ENCODE measurements at places on chromosomes 12 and 14.

DNA sequence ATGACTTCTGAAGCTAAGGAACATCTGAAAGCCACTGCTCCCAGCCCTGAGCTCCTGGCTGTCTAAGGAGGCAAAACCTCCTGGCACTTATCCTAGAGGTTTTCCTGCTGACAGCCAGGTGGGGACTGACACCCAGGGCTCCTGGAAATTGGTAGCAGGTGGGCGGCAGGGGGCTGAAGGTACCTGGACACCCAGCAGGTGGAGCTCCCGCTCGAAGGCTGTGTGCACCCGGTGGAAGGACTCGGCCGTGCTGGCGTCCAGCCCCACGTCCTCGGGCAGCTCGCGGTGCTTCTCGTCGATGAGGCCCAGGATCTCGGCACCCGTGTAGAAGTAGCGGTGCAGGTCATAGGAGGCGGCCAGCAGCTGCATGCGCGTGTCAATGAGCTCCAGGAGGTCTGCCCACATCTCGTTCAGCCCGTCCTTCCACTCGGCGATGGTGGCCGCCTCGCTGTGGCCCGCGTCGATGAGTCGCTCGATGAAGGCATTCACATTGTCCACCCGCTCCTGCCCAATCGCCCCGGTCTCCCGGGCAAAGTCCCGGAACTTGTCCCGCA is 68.2 kb downstream of the PLEKHG3 start:
- no peak for DNase-seq

GRCh38 chr14:68544081-68544892 is 248.6 kb downstream of the ZFP36L1 start:
- no peak for DNase-seq

GRCh38 chr14:63164108-63164683 is 40.0 kb upstream of the RHOJ start:
- no peak for DNase-seq

GRCh38 chr14:67370830-67371229 is 10.7 kb downstream of the EIF2S1 start:
- no peak for DNase-seq

- DNase-seq = no peak
These were observed 113.7 kb downstream of the DUSP6 start for GRCh38 chr12:89238593-89238992.

GRCh38 chr12:76024102-76024781 is 7.3 kb downstream of the PHLDA1 start:
- DNase-seq = no peak

DNA sequence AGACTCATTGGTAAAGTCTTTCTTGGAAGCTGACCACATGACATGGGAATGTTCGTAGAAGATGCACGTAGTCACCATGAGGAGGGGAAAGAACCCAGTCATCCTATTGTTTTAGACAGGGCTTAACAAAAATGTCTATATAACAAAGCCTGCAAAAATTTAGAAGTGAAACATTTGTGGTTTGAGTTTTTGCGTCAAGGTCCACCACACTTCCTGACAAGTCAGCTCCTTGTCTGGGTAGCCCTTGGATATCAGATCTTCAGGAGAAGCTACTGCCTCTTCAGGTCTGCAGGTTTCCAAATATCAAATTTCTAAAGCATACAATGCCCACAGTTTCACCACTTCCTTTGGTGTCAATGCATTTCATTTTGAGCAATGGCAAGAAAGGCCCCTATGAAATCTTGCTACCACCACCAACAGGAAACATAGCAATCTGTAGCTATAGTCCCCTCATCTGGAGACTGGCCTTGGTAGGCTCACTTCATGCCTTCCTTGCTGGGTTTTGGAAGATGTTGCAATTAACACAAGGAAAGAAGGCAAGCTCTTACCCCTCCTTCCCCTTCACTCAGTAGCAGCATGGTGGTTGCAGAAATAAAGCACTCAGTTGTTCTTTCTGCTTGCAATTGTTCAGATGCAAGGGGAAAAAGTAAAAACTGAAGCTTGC is 235.2 kb downstream of the PCNX1 start:
- peak; percentile 39 for DNase-seq

DNA sequence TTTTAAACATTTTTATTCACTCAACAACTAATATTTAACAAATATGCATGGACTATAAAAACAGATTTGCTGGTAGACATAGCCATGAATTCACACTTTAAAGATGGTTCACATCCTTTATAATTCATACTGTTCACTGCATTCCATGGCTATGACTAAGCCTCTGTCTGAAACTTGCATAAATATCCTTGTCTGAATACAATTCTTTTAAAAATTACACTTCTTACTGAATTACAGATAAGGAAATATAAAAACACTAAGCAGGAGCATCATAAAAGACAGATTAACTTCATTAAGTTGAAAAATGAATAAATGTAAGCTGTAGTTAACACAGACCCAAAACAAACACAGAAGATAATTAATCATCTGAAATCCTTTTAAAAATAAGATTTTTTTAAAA is 53.8 kb downstream of the GXYLT1 start:
- no peak for DNase-seq

DNA sequence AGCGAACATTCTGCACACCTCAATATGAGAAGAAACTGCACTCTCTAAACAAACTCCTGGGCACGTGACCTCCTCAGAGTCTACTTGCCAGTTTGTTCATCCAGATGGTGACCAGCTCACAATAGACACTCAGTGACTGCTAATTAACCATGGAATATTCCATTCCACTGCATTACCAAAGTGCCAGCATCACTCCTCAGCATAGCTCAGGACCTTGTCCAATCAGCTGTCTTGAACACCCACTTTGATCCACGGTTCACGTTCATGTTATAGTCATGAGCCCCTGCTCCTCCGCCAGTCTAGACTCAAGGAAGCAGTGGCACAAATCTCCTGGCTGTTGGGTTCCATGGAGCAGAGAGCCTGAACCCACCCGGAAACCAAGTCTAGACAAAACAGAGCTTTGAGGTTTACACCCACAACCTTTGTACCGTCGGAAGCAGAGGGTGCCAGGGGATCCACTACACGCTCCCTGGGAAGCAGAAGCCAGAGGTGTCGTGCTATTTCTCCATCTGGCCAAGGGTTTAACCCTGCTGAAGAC is 285.3 kb downstream of the ZFP36L1 start:
- no peak for DNase-seq

GRCh38 chr12:101021442-101021841 is 188.6 kb downstream of the SLC5A8 start:
- no peak for DNase-seq

- DNase-seq = no peak
These were observed 3.1 kb downstream of the HOXC13 start for GRCh38 chr12:53941750-53942149.

- peak; percentile 10 for DNase-seq
These were observed 133.1 kb upstream of the NUDT4 start for GRCh38 chr12:93244514-93245077.

GRCh38 chr14:99235582-99236320 is 36.2 kb downstream of the BCL11B start:
- DNase-seq = no peak

DNA sequence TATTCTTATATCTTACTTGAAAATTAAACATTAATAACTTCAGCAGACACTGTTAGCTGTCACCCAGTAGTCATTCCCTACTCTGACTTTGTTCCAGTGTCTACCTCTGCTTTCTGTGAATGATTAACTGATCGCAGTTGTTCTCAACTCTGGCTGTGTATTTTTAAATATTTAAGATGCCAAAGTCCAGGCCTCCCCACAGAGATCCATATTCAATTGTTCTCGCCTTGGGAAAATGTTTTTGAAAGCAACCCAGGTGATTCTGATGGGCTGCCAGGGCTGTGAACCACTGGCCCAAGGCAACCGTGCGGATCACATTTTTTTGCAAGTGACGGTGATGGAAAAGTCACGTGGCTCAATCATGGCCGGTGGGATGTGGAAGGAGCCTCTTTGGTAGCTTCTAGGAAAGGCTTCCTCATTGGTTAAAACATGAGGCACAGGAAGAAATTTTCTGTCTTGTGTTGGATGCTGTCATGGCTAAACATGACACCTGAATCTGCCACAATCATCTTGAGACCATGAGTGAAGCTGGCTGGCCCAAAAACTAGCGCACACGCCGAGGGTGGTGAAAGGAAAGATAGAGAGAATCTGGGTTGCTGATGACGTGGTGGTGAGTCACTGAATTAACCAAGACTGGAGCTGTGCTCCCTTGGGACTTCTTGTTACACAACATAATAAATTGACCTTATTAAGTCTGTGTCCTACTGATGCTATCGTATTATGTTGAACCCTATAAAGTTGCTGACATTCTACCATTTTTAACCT is 37.2 kb downstream of the RDH12 start:
- no peak for DNase-seq

DNA sequence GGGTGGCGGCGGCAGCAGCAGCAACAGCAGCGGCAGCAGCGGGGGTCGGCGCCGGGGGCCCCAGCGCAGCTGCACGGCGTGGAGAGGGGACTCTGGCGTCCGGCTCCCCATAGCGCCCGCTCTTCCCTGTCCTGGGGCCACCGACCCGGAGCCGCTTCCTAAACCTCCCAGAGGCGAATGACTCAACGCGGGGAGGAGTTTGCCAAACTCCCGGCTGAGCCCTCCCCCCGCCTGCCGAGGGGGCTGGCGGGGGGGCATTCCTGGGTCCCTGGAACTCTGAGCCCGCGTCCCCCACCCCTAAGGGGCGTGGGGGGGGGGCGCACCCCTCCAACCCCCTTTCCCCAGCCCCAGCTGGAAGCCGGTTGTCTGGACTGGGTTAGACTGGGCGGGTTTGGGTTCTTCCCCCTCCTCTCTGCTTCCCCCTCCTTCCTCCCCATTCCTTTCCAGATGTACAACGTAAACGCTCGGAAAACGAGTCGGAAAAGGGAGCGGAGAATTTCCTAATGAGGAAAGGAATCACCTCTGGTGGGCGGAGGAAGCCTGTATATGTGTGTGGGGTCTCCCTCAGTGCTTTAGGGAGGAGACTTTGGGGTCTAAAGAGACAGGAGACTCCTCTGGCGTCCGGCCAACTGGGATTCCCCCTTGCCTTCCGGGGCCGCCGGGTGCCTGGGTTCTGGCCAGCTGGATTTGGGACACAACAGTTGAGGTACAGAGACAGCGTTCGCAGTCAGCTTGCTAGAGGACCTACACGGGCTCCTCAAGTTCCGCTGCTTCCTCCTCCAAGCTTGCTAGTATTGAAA is at the start of gene ITGA5:
Gene ITGA5 (minus strand): TSS at position 179 of the 800 bp plus-strand sequence. CDS start 68 bp downstream, at position 111.
- DNase-seq = no peak

- no peak for DNase-seq
These were observed 164.1 kb downstream of the C12orf42 start for GRCh38 chr12:103331643-103332042.

DNA sequence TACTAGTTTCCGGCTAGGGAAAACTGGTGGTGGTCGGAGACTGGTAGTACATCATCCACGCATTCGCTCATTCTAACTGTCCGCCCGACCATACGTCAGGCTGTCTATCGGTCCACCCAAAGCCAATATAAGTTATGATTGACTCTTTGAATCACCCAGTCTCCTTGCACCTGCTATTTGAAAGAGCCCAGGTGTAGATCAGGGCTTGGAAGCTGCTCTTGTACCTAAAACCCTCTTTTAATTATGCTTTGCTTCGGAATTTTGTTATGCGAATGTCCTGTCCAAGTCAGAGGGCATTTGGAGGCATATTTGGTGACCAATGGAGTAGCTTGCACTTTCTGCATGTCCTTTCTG is 5.7 kb upstream of the NKX2-1 start:
- DNase-seq = no peak

- DNase-seq = no peak
These were observed 64.4 kb downstream of the NUAK1 start for GRCh38 chr12:106074361-106074705.

DNA sequence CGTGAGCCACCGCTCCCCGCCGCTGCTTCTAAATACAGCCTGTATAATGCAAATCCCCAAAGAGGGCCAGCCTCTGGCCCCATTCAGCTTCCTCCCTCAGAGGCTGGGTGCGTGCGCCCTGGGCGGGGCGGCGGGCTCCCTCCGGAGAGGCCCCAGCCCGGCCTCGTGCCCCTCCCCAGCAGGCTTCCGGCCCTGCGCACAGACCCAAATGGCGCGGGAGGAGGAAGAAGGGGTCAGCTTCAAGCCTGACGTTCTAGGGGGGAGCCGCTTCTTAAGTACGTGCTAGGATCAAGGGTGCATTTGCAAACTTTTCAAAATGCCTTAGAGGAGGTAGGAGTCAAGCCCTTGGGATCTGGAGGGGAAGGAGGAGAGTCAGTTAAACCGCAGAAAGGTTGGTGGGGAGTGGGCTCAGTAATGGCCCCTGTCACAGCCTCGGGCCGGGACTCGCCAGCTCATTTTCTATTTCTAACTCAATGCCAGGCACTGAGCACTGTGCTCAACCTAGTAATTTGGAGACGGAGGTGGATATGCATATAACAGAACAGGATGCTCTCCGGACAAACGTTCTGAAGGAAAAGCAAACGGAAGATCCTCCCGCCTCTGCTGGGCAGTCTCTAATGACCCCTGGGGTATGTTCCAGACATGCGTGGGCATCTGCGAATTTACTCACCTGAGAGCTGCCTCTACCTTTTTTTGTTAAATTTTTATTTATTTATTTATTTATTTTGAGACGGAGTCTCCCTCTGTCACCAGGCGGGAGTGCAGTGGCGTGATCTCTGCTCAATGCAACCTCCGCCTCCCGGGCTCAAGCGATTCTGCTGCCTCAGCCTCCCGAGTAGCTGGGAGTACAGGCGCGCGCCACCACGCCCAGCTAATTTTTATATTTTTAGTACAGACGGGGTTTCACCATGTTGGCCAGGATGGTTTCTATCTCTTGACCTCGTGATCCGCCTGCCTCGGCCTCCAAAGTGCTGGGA is 32.3 kb downstream of the NINJ2 start:
- DNase-seq = peak; percentile 91

- DNase-seq = no peak
These were observed 20.1 kb downstream of the DENND5B start for GRCh38 chr12:31570880-31571279.

GRCh38 chr12:19681007-19681406 is 241.7 kb downstream of the AEBP2 start:
- no peak for DNase-seq

GRCh38 chr14:92935446-92935845 is 12.5 kb downstream of the CHGA start:
- no peak for DNase-seq

- DNase-seq = no peak
These were observed 9.8 kb upstream of the SSTR1 start for GRCh38 chr14:38197784-38198335.

DNA sequence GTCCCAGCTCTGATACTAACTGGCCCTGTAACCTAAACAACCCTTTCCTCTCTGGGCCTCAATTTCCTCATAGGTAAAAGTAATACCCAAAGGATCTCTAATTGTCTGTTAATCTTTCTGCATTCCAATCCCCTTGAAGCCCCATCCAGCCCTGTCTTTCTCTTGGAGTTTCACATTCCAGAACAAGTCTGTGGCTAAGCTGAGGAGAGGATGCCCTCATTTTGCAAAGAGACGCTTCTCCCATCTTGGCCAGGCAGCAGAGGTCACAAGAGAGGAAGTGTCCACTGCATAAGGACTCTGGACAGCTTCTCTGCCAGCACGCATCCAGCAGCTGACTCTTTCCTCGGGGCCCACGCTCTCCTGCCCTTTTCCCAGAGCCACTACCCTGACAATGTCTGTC is 263.4 kb upstream of the FKBP4 start:
- DNase-seq = no peak

DNA sequence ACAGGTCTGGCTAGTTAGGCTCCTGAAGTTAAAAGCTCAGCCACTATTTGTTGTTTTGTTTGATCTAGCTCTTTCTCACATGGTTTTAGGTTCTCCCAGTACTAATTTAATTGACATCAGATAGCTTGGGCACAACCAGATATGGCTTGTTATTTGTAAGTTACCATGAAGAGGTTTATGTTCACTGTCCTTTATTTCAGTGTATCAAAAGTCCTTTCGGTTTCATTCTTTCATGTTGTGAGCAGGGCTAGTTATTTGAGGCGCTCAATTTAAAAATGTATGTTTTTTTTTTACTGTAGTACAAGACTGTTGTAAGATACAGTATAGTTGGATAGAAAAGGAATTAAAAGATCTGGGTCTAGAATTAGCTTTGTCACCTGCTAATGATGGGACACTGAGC is 7.0 kb downstream of the GPX2 start:
- DNase-seq = no peak
